ENCODE measurements at places on chromosomes 11 and 22.

- DNase-seq, result no peak
These were observed 726.7 kb downstream of the METTL15 start for GRCh38 chr11:28834877-28835276.

DNA sequence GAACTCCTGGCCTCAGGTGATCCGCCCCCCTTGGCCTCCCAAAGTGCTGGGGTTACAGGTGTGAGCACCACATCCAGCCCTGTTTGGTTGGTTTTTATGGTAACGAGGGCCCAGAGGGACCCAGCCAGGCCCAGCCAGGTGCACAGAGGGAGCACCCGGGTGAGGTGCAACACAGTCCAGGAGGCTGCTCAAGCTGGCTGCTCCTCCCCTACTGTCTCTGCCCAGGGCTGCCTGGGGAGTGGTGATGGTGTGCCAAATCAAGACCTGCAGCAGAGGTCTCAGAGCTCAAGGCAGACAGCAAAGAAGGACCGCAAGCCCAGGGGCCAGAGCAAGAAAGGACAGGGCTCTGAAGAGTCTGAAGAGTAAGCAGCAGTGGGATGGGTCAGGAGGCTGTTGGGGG lies 1.4 kb downstream of the TSGA10IP start:
- DNase-seq, result no peak

- no peak for DNase-seq
These were observed 90.4 kb downstream of the HIPK3 start for GRCh38 chr11:33347490-33348125.

DNA sequence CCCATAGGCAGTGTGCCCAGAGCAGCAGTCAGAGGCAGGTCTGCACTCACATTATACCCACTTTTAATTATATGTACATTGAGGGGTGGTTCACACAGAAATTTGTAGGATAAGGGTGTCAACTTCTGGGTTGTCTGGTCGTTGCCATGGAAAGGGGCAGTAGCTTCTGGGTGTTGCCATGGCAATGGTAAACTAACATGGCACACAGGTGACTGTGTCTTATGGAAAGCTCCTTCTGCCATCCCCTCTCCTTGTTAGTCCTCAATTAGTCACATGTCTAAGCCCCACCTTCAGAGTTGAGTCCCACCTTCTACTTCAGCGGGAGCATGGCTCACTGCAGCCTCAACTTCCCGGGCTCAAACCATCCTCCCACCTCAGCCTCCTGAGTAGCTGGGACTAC lies 56.3 kb upstream of the ATXN10 start:
- DNase-seq, result no peak

Measured in C1 segment of cervical spinal cord (tissue), 14 donors.